ENCODE measurements at places on chromosomes 11 and 22. TPM values are rescaled to one million over a fixed set of nuclear protein-coding genes. Genes with fewer than 3 reads are reported as not detected.

TSSK2 gene
- total RNA-seq, result not detected

STK33 gene
- 23.5 TPM for total RNA-seq

OR9Q2 gene
- total RNA-seq, result not detected

HBG2 gene
- total RNA-seq, result not detected

C11orf65 gene
- total RNA-seq, result 1.2 TPM

BMAL1 gene
- 23.0 TPM for total RNA-seq

LSP1 gene
- 7.3 TPM for total RNA-seq

OR51E2 gene
- total RNA-seq, result not detected

TMEM121B gene
- 0.46 TPM for total RNA-seq

LRFN4 gene
- 11.8 TPM for total RNA-seq

TRPC6 gene
- total RNA-seq, result 0.94 TPM

WBP2NL gene
- total RNA-seq, result 4.5 TPM

MS4A12 gene
- total RNA-seq, result not detected

SYT9 gene
- not detected for total RNA-seq

MRGPRX3 gene
- total RNA-seq, result not detected

Measured in ovary (tissue), 10 donors.